ENCODE measurements at places on chromosomes 12 and 14. TPM values are rescaled to one million over a fixed set of nuclear protein-coding genes. Genes with fewer than 3 reads are reported as not detected.

- DNase-seq, result no peak
Measured at GRCh38 chr12:131250028-131250950, 296.6 kb downstream of the ADGRD1 start.

The DDN gene
- 0.18 TPM for total RNA-seq

GRCh38 chr14:56324856-56325699 is 206.9 kb downstream of the PELI2 start:
- DNase-seq, result no peak

GRCh38 chr12:26750531-26751175 is 82.3 kb downstream of the ITPR2 start:
- no peak for DNase-seq

- peak; percentile 76 for DNase-seq
Measured at GRCh38 chr12:42372154-42372791, 46.3 kb downstream of the PPHLN1 start.

DNA sequence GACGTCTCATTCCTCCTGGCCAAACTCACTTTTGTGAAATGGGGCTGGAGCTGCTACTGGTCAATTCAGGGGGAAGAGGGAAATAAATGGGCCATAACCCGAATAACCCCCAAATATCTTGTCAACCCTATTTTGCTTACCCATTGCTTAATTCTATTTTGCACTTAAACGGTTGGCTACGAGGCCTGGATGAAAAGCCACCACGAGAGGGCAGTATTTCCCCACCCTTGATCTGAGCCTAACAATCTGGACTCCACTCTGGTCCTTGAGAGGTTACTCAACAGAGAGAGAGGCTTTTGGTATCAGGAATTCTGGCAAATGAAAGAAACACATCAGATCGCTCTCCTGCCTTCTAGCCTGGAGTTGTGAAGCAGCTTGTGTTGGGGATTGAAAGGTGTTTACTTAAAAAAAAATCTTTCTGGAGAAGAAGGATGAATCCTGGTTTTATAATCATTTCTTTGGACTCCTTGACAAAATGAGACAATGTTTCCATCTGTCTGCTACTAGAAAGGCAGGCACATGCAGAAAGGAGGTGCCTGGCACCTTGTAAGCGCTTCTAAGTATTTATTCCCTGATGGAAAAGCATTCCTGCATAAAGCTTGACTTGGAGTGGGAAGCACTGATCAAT is 22.4 kb upstream of the FBXO21 start:
- DNase-seq, result peak; percentile 62

GRCh38 chr12:80313209-80313608 is 130.8 kb upstream of the PTPRQ start:
- no peak for DNase-seq

The IL31 gene
- not detected for total RNA-seq

The PROX2 gene
- total RNA-seq, result 0.76 TPM

The USP5 gene
- 129 TPM for total RNA-seq

Measured in OCI-LY7 (cell line).